ENCODE measurements at places on chromosomes 7 and 10. TPM values are rescaled to one million over a fixed set of nuclear protein-coding genes. Genes with fewer than 3 reads are reported as not detected.
A peak's percentile ranks its signal among the peaks of the same experiment; 100 is the strongest.

DNA sequence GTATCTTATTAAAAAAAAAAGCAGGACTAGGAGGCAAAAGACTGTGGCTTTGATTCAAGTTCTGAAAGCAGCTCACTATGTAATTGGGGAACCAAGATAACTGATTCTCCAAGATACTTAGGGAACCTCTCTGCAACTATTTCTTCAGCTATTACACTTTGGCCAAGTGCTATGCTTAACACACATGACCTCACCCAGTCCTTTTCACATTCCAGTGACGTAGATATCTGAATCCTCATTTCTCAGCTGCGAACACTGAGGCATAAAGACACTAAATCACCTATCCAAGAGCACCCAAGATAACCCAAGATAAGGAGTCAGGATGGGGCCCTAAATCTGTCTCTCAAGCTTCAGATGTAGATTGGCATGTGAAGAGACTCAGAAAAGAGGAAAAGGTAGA lies 133.6 kb downstream of the GLI3 start:
- H3K27ac ChIP-seq = no peak overlapping the region
- no peaks in the 10 kb centered on the region for H3K27me3 ChIP-seq
- no peaks in the 10 kb centered on the region for H3K36me3 ChIP-seq
- no peak for DNase-seq
- no peak overlapping the region for H3K4me3 ChIP-seq

GRCh38 chr10:88927416-88927690 lies 25.2 kb downstream of the ACTA2 start:
- H3K27me3 ChIP-seq = no peaks in the 10 kb centered on the region
- no peak overlapping the region for H3K27ac ChIP-seq
- no peaks in the 10 kb centered on the region for H3K36me3 ChIP-seq

Gene CPED1
- total RNA-seq = 0.23 TPM

DNA sequence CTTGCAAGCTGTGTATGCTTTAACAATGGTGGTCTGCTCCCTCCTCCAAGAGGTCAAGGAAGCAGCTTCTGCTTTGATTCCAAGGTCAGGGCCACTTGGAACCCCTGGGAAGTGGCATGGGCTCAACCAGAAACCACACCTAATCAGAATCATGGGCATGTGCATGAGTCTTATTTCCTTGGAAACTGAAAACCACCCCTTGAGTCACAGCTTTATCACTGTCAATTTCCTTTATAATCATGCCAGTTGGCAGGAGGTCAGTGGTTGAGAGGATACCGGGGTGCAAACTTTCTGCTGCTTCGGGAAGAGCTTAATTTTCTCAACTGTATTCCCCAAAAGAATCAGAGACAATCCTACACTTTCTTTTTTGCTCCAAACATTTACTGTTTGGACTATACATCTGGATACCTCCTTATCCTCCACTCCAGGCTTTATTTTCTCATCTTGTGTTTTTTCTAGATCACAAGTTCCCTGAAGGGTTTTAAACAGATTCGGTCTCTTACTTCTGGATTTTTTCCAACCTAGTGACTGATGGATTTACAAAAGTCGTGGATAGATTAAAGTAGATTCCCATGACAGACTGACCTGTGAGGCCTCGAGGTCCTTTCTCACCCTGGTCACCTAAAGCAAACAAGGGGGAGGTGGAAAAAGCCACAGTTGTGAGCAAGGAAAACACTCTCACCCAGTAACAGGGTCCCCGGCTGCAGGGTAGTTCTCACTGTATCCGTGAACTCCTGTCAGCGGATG lies 36.0 kb downstream of the COL17A1 start:
- DNase-seq = no peak
- no peaks in the 10 kb centered on the region for H3K36me3 ChIP-seq
- no peak overlapping the region for H3K27ac ChIP-seq
- H3K4me3 ChIP-seq = no peak overlapping the region

GRCh38 chr10:13813550-13813949 lies 226.8 kb downstream of the PRPF18 start:
- no peak for DNase-seq
- no peaks in the 10 kb centered on the region for H3K27me3 ChIP-seq
- H3K36me3 ChIP-seq = no peaks in the 10 kb centered on the region
- H3K4me1 ChIP-seq = peaks cover 11% of the 10 kb centered on the region
- no peak overlapping the region for H3K4me3 ChIP-seq

Gene NKX2-3
- 0.43 TPM for total RNA-seq

Gene BMPR1A
- 63.2 TPM for total RNA-seq

Gene TMEM270
- not detected for total RNA-seq

Gene AS3MT
- total RNA-seq = 6.4 TPM

- no peak overlapping the region for H3K27ac ChIP-seq
- no peaks in the 10 kb centered on the region for H3K27me3 ChIP-seq
- no peak overlapping the region for H3K4me3 ChIP-seq
- no peak for DNase-seq
Observed at GRCh38 chr7:26305090-26305868, 13.6 kb downstream of the SNX10 start.

DNA sequence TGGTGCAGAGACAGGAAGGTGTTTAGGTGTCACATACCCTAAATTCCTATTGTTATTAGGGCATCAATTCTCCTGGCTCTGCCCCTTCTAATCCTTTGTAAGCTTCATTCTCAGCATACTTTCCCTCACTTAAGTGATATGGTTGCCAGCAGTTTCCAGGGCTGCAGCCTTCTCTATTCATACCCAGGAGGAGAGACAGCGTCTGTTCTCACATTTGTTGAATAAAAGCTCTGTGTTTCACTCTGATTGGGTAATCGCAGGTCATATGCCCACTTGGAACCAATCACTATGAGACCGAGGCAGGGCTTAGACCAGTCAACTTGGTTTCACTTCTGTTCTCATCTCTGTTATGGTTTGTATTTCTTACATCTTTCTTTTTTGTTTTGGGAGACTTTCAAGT lies 109.6 kb upstream of the MTPN start:
- DNase-seq = peak; percentile 81
- no peaks in the 10 kb centered on the region for H3K27me3 ChIP-seq
- H3K27ac ChIP-seq = peak overlapping the region; percentile 20

- H3K36me3 ChIP-seq = no peaks in the 10 kb centered on the region
- peaks cover 43% of the 10 kb centered on the region for H3K4me1 ChIP-seq
- no peak for DNase-seq
- no peaks in the 10 kb centered on the region for H3K27me3 ChIP-seq
Observed at GRCh38 chr10:119734396-119735332, 8.8 kb downstream of the INPP5F start.

DNA sequence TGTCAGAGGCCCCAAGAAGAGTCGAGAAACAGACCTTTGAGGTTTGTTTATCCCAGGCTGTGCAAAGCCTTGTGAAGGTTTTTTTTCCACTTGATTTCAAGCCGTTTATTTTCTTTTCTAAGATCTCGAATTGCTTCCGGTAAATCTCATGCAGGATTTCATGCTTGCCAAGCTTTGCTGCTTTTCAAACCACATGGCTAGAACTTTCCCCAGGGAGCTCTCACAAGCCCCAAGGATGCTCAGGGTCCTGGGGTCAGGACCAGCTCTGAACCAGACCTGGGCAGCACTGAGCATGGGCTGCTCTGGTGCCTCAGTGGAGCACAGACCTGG lies 48.0 kb upstream of the AQP1 start:
- H3K4me3 ChIP-seq = no peak overlapping the region
- no peaks in the 10 kb centered on the region for H3K36me3 ChIP-seq
- DNase-seq = no peak
- H3K4me1 ChIP-seq = peaks cover 31% of the 10 kb centered on the region

Gene ERVW-1
- total RNA-seq = 0.51 TPM

GRCh38 chr10:72719941-72720592 lies 28.1 kb downstream of the MCU start:
- H3K27ac ChIP-seq = peak overlapping the region; percentile 1
- no peak overlapping the region for H3K4me3 ChIP-seq
- H3K36me3 ChIP-seq = no peaks in the 10 kb centered on the region
- no peak for DNase-seq
- H3K4me1 ChIP-seq = peaks cover 10% of the 10 kb centered on the region

DNA sequence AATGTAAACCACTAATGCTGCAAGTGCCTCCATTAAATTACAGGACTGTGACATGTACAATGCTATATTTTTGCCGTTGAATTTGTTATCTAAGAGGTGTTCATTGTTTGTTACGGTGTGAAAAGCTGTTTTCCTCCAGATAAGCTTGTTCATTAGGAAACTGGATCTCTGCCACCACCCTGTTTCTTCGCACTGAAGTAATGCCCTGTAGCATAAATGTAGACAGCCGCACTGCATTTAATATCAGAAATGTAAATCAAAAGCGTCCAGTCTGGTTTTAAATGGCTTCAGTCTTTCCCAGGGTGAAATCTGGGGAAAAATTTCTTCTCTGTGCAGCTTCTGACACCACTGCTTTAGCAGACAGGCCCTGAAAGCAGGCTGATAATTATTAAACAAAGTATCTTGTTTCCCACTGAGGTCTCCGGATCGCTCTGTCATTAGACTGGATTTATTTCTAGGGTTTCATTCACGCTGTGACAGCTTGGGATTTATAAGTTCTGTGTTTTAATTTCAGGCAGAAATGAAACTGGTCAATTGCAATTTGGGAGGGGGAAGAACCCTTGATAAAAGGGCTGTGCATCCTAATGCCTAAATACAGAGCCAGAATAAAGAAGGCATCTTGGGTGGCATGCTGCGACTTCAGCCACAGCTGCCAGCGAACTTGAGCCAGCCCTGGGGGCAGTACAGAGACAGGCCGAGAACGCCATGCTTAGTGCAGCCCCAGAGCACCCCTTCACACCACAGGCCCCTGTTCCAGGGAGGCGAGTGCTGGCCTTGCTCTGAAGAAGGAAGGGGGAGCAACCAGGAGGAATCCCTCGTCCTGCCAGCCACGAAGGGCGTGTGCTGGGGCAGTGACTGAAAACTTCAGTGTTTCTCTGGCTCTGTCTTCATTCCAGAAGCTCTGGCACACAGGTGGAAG lies 547.7 kb upstream of the GALNT17 start:
- no peaks in the 10 kb centered on the region for H3K27me3 ChIP-seq
- peaks cover 16% of the 10 kb centered on the region for H3K4me1 ChIP-seq
- no peak overlapping the region for H3K27ac ChIP-seq
- DNase-seq = no peak

DNA sequence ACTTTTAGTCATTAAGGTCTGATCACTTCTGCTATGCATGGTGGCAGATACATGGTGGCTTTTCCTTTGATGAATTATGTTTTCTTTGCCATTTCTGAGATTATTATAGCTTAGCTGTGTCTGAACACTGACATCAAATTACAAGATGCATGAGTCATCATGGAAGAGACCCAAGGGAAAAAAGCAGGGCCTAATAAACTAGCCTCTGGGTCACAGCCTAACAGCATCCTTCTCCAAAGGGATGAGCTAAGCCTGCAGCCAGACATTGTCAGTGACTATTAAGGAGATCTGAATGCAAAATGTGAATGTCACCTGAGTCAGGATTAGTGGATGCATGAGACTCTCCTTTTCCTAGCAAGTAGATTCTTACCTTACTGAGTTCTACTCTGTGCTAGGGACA lies 19.1 kb upstream of the OGDHL start:
- no peaks in the 10 kb centered on the region for H3K27me3 ChIP-seq
- H3K36me3 ChIP-seq = no peaks in the 10 kb centered on the region
- no peak overlapping the region for H3K4me3 ChIP-seq
- no peak for DNase-seq
- H3K27ac ChIP-seq = no peak overlapping the region

Gene EBF3
- 0.79 TPM for total RNA-seq

GRCh38 chr7:78770422-78771410 lies 682.8 kb downstream of the MAGI2 start:
- peaks cover 2% of the 10 kb centered on the region for H3K27me3 ChIP-seq
- H3K27ac ChIP-seq = no peak overlapping the region
- DNase-seq = no peak
- H3K4me1 ChIP-seq = no peaks in the 10 kb centered on the region
- H3K36me3 ChIP-seq = no peaks in the 10 kb centered on the region

Gene NACAD
- total RNA-seq = 1.0 TPM

Gene IFIT2
- total RNA-seq = 0.56 TPM

DNA sequence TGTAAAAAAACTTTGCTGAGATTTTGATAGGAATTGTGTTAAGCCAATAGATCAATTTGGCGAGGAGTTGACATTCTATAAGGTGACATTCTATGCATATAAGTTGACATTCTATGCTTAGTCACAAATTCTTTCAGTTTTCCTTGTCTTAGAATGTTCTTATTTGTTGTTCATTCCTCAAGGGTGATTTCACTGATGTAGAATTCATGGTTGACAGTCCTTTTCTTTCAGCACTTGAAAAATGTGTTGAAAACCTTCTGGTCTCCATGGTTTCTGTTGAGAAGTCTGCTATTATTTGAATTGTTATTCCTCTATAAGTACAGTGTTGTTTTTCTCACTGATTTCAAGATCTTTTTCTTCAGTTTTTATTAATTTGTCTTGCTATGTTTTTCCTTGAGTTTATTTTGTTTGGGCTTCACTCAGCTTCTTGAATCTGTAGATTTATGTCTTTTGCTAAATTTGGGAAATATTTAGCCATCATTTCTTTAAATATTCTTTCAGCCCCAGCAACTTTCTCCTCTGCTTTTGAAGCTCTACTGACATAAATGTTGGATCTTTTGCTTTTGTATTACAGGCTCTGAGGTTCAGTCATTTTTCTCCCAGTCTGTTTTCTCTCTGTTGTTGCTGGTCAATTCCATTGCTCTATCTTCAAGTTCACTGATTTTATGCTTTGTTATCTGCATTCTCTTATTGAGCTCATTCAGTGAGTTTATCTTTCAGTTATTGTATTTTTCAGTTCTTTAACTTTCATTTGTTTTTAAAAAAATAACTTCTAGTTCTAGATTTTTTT lies 154.9 kb downstream of the SDK1 start:
- H3K27me3 ChIP-seq = no peaks in the 10 kb centered on the region
- H3K27ac ChIP-seq = no peak overlapping the region
- no peak for DNase-seq
- H3K4me1 ChIP-seq = no peaks in the 10 kb centered on the region
- no peak overlapping the region for H3K4me3 ChIP-seq

- H3K36me3 ChIP-seq = peaks cover 6% of the 10 kb centered on the region
- H3K27me3 ChIP-seq = no peaks in the 10 kb centered on the region
- H3K4me1 ChIP-seq = 0 out of 2 replicates have a peak, but pooled peaks cover 3% of the 10 kb centered on the region
- no peak for DNase-seq
- no peak overlapping the region for H3K4me3 ChIP-seq
Observed at GRCh38 chr7:76343294-76343930, 15.4 kb downstream of the YWHAG start.

Gene ZP3
- 5.5 TPM for total RNA-seq

Gene CLCN1
- 1.9 TPM for total RNA-seq

Gene CHST3
- total RNA-seq = 46.0 TPM

Measured in Caco-2 (cell line).